ENCODE measurements at places on chromosomes 1 and 21.

DNA sequence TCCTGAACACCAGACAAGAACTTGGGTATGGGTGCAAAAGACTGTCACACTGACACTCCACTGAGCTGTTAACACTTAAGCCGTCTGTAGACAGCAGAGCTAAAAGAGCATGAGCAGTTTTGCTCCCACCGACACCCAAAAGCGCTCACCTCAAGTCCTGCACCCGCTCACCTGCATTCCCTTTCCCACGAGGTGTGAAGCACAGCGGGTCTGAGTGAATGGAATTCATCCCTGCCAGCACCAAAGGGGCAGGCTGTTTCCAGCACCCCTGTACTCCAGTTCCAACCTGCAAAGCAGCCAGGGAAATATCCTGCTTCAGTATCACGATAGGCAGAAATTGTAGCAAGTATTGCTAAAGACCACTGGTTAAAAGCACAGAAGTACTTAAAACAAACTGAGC, 28.8 kb downstream of the KRTAP21-3 start:
- DNase-seq, result no peak

GRCh38 chr1:68178821-68179490, 53.4 kb downstream of the WLS start:
- no peak for DNase-seq

DNA sequence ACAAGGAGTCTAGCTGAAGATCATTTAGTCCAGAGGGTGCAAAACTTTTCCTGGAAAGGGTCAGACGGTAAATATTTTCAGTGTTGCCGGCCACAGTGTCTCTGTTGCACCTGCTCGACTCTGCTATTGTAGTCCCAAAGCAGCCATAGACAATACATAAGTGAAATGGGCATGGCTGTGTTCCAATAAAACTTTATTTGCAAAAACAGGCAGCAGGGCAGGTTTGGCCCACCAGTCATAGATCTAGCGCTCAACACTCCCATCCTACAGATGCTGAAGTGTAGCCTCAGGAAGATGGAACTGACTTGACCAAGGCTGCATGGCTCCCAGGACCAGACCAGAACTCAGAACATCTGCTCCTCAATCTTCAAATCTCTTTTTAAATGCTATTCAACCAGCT, 46.2 kb upstream of the CLDN14 start:
- DNase-seq, result no peak

GRCh38 chr1:62423580-62424242, 13.1 kb upstream of the USP1 start:
- DNase-seq, result no peak

GRCh38 chr21:17388226-17388625, 124.6 kb upstream of the CXADR start:
- DNase-seq, result peak; percentile 16

DNA sequence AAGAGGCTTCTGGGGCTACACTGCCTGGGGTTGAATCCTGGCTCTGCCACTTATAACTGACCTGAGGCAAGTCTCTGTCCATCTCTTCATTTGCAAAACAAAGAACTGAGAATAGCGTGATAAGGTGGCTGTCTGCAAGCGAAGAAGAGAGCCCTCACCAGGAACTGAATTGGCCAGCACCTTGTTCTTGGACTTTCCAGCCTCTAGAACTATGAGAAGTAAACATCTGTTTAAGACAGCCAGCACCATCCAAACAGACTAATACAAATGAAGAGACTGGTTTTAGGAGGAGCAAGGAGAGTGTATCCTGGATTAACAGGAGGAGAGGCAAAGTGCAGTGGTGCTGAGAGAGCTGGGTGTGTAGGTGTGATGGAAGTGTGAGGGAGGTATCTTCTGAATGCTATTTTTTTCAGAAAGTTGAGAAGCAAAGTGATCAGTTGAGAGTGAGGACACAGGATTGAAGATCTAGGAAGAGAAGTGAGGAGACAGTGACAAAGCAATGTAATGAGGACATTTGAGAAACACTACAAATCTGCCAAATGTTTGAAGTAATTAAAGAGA, 59.3 kb downstream of the CD58 start:
- no peak for DNase-seq

GRCh38 chr1:160207771-160208556, 2.8 kb downstream of the PEA15 start:
- DNase-seq, result no peak

- DNase-seq, result no peak
Measured at GRCh38 chr1:119108988-119109387, 31.5 kb downstream of the WARS2 start.

Measured in KBM-7 (cell line).